HCEC 1CT (cell line): ENCODE measurements at places on chromosomes 5 and 9.

GRCh38 chr5:187617-188451 is 3.5 kb upstream of the LRRC14B start:
- no peak for DNase-seq

GRCh38 chr5:75711151-75711550 is 6.1 kb downstream of the POC5 start:
- no peak for DNase-seq

- DNase-seq, result peak; percentile 18
Observed at GRCh38 chr9:116149844-116150243, 3.7 kb upstream of the PAPPA start.

DNA sequence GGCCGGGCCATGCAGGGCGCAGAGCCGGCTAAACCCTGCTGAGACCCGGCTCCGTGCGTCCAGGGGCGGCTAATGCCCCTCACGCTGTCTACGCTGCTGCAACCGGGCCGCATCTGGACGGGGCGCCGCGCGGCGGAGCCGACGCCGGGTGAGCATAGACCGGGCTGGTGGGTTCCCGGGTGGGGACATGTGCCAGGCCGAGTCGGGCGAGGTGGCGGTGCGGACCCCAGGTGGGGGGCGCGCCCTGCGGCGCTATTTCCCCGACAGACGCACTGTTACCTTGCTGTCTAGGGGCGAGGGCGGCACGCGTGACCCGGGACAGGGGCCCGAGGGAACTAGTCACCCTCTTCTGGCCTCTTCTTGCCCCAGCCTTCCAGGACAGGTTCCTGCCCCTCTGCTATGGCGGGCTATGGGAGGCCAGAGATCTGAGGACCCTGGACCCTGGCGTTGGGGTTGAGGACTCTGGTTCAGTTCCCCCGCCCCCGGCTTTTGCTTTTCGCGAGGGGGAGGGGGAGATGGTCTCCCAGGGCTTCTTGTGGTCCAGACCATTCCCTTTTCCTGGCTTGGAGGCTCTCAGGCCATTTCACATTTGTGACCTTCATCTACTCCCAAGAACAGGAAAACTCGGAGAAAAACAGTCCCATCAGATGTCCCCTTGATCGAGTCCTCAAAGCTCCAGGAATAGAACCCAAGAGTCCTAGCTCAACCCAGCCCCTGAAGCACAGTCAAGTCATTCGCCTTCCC is 536 bp downstream of the SLC27A4 start:
- DNase-seq, result no peak

DNA sequence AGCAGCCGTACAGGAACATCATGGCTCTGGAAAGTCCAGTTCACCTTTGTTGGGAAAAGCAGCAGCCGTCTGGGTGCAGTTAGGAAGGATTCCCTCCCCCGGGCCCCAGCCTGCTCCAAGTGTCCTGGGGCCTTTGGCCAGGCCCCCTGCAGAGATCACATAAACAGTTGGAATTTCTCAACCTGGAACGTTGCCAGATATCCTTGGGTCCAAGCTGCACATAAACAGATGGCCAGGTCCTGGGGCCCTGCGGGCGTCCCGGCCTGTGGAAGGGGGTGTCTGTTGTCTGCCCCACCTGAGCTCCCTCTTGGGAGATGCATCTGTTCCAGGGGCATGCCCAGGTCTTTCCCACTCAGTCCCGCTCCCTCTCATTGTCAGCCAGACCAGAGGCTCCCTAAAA is 92.7 kb downstream of the COL5A1 start:
- peak; percentile 20 for DNase-seq

DNA sequence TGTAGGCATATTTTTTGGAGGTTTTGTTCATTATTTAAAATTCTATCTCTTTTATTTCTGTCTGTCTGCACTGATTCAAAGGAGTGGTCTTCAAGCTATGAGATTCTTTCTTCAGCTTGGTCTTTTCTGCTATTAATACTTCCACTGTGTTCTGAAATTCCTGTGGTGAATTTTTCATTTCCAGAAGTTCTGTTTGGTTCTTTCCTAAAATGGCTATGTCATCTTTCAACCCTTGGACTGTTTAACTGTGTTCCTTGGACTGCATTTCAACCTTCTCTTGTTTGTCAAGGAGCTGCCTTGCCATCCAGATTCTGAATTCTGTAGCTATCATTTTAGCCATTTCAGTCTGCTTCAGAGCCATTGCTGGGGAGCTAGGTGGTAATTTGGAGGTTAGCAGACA is 76.3 kb downstream of the CERT1 start:
- no peak for DNase-seq
